ENCODE measurements at places on chromosomes 1 and 21.
A peak's percentile ranks its signal among the peaks of the same experiment; 100 is the strongest.

DNA sequence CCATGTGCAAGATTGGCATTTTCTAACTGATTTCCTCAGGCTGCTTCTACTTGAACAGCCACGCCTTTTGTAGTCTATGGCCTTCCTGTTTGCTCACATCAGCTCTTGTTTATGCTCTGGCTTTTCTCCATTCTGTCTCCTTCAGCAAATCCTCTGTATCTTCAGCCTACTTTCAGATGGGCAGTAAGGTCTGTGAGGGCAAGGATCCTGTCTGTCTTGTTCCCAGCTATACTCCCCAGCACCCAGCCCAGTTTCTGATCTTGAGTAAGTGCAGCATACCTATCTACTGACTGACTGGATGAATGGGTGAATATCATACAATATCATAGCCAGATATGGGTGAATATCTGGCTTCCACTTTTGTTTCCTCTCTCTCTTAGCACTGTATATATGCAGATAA, 438.1 kb downstream of the LMO4 start:
- no peak for DNase-seq

DNA sequence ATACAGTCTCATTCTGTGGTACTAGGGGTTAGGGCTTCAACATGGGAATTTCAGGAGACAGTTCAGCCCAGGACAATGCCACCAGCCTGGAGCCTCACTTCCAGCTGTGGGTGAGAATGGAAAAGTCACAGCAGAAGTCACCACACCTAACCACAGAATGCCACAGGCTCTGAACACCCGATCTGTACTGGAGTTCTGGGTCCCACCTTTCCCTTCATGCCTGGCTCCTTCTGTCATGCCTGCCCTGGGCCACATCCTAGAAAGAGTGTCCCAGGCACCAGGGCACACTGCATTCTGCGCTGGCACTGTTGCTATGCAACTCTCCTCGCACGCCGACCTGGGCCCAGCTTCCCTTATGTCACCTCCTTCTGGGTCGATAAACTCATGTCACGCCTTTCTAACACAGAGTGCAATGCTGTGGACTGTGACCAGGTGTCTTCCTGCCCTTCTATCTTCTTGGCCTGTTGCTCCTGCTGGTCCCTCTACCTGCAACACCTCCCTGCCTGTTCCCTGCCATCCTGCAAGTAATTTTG, 21.2 kb downstream of the RCSD1 start:
- no peak for DNase-seq

- no peak for DNase-seq
Measured at GRCh38 chr1:33165209-33165608, 16.6 kb downstream of the TRIM62 start.

DNA sequence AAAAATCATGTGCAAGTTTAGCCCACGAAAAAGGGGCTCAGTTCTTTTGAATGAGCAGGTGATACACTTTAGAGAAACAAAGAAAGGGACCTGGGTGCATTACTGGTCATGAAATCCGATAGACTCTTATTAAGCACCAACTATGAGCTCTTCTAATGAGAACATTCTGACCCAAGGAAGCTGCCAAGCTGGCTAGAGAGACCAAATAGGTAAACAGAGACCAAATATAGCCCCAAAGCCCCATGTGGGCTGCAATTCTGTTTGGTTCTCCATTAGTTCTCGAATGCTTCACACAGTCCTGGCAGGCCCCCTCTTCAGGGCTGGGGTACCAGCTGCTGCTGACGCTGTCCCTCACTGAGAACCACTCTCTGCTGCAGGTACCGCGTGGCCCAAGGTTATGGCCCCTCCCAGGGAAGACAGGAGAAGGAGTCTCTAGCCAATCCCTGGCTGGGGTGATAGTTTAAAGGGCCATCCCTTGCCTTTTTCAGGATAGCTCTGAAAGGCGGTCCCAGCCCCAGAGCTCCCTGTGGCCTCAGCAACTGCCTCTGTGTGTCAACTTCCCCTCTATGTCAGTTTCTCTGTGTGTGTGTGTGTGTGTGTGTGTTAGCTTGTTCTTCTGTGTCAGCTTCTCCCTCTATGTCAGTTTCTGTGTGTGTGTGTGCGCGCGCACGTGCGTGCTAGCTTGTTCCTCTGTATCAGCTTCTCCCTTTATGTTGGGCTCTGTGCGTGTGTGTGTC, 7.1 kb upstream of the UBXN10 start:
- DNase-seq: no peak

GRCh38 chr1:22290157-22290556, 147.3 kb upstream of the WNT4 start:
- no peak for DNase-seq

GRCh38 chr1:152869808-152870419, 8.2 kb upstream of the SMCP start:
- peak; percentile 59 for DNase-seq

- DNase-seq: no peak
Measured at GRCh38 chr1:200710166-200710565, 28.5 kb upstream of the CAMSAP2 start.

DNA sequence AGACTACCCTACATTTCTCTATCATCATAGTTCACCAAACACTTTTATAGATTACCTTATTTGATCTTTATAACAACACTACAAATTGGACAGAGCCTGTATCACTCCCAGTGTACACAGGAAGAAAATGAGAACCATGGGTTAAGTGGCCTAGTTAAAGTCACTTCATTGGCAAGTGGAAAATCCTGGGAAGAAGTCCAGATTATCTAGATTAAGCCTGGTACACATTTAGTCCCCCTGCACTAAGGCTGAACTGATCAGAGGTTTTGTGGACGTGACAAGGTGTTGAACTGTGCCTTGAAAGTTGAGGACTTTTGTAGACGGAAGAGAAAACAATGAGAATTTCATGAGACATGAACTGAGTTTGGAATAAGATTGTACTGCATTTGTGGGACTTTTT, 7.5 kb upstream of the USH2A start:
- DNase-seq: no peak

GRCh38 chr1:240152611-240153297, 61.1 kb downstream of the FMN2 start:
- no peak for DNase-seq

All from activated T-cell treated with anti-CD3 and anti-CD28 coated beads for 24 hours (primary cell).